ENCODE measurements at places on chromosomes 16 and 17.

DNA sequence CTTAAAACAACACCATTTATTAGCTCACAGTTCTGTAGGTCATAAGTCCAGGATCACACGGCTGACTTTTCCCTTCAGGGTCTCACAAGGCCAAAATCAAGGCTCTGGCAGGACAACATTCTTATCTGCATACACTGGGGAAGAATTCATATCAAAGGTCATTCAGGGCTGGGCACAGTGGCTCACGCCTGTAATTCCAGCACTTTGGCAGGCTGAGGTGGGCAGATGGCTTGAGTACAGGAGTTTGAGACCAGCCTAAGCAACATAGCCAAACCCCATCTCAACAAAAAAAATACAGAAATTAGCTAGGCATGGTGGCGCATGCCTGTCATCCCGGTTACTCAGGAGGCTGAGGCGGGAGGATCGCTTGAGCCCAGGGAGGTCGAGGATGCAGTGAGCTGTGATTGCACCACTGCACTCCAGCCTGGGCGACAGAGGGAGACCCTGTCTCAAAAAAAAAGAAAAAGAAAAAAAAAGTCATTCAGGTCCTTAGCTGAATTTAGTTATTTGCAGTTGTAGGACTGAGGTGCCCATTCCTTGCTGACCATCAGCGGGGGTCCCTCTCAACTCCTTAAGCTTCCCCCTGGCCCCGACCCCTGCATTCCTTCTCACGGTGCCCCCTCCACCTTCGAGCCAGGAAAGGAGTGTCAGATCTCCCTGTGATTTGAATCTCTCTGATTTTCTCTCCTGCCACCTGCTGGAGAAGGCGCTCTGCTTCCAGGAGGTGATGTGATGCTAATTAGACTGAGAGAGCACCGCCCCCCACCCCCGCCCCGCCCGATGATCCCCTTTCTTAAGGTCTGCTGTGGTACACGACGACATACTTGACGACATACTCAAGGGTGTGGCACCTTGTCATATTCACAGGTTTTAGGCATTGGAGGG, 91.8 kb upstream of the CLEC18A start:
- DNase-seq: peak; percentile 55

- no peak for DNase-seq
Observed at GRCh38 chr16:9309844-9310243, 218.4 kb downstream of the HAPSTR1 start.

- DNase-seq: no peak
Observed at GRCh38 chr17:39115135-39115534, 36.3 kb downstream of the PLXDC1 start.

- no peak for DNase-seq
Observed at GRCh38 chr17:83025636-83026280, 53.7 kb upstream of the METRNL start.

- DNase-seq: peak; percentile 55
Observed at GRCh38 chr16:76897816-76898215, 293.2 kb upstream of the MON1B start.

DNA sequence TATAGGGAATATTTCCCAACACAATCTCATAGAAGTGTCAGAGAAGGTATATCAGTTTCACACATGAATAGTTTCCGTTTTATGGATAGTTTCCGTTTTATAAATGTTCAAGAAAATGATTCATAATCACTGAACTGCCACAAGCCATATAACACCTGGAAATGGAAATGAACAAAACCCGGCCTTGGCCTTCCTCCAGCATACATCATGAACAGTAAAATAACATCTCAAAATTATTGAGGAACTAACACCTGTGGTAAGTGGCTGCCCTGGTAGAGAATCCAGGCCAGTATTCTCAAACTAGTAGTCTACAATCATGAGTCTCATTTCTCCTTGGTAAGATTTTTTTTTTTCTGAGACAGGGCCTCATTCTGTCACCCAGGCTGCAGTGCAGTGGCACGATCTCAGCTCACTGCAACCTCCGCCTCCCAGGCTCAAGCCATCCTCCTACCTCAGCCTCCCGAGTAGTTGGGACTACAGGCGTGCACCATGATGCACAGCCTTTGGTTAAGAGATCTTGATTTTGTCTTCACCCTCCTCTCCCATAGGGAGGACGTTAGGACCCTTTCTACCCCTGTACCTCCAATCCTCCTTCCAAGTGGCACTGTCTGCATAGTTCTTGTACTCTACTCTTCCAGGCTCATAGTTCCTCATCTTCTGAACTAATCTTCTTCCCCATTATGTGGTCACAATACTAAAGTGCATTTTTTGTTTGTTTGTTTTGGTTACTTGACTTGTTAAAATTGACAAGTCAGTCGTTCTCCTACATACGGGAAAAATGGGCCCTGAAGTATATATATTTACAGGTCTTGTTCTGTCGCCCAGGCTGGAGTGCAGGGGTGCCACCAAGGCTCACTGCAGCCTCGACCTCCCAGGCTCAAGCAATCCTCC, 15.0 kb upstream of the RGS9 start:
- peak; percentile 56 for DNase-seq

DNA sequence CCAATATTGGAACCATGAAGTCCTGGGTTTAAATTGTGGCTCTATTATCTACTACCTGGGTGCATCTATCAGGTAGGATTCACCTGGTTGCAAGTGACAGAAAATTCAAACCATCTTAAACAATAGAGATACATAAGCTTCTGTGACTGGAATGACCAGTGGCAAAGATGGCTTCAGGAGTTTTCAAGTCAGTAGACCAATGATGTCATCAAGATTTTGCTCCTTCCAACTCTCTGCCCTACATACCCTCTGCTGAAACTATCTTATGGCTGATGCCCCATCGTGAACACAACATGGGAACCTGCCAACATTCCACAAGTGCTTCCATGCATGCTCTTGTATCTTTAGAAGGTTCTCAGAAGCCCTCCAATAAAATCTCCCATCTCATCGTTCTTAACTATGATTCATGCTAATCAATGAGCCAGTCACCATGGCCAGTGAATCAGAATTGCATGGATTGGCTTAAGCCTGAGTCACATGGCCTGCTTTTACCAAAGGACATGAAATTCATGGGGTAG, 180.9 kb downstream of the GRIN2A start:
- DNase-seq: no peak

GRCh38 chr17:8436844-8437171, 1.1 kb downstream of the NDEL1 start:
- DNase-seq: no peak

- DNase-seq: no peak
Observed at GRCh38 chr16:81296631-81297030, 18.1 kb upstream of the GAN start.

DNA sequence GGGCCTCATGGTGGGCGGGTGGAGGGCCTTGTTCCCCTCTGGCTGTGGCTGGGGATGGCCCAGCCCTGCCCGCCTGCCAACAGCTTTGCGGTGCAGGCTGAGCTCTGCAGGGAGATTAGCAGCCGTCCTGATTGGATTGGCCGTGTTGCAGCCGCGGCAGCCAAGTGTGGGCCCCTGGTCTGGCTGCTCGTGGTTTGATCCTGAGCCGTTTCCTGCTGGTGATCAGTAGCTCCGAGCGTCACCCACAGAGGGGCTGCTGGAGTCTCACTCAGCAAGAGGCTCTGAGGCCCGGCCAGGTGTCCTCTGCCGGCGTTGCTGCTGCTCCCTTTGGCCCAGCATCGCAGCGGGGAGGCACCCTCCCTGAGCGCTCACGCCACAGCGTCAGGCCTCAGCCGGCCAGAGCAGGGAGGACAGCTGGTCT, 32.5 kb downstream of the BAIAP2 start:
- no peak for DNase-seq

GRCh38 chr17:7356072-7356549, 1.2 kb downstream of the TMEM95 start:
- peak; percentile 90 for DNase-seq

DNA sequence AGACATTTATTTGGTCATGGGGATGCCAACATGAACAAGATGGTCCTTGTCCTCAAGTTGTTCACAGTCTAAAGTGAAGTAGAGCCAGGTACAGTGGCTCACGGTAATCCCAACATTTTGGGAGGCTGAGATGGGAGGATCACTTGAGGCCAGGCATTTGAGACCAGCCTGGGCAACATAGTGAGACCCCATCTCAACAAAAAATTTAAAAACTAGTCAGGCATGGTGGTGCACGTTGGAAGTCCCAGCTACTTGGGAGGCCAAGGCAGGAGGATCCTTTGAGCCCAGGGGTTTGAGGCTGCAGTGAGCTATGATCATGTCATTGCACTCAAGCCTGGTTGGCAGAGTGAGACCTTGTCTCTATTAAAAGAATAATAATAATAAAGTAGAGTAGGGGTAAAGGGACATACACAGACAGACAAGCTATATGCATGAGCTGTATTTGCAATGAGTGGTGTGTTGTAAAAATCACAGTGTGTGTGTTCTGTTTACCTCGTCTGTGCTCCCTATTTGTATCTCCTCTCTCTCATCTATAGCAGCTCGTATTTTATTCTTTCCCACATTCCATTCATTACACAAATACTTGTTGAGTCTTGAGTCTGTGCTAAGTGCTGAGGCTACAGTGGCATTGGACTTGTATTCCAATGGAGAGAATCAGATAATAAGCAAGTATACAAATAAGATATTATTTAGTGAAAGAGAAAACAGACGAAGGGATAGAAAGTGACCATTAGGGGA, 73.9 kb upstream of the DHX40 start:
- DNase-seq: no peak

DNA sequence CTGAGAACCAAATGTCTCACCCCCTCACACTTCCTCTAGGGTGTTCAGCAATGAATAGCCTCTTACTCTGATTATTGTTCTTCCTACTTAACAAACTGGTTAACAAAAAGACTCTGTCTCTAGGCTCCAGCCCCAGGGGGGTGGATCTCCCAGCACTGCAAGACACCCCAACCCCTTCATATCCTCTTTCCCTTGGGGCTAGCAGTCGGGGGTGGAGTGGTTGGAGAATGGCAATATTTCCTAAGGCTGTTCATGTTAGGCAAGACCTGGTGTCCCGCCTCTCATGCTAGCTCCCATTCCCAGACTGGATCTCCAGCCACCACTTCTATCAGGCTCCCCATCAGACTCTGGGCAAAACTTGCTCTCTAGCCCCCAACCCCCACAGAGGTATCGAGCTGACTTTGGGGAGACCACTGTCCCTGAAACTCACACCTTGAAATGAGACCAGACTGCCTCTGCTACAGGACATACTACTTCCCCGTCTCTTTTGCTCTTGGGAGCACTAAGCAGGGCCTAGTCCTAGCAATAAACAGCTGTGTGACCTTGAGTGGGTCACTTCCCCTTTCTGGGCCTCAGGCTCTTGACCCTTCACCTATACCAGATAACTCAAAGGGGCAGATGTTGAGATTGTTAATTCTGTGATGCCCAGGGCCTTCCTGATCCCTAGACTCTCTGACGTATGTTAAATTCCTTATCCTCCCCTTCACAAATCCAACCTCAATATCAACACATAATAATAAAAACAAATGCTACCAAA, 2.4 kb downstream of the SLC25A35 start:
- DNase-seq: no peak

- peak; percentile 54 for DNase-seq
Observed at GRCh38 chr17:75011401-75012095, 922 bp upstream of the MRPL58 start.

- no peak for DNase-seq
Observed at GRCh38 chr16:67245186-67245585, 2.1 kb downstream of the FHOD1 start.

- DNase-seq: no peak
Observed at GRCh38 chr16:30950516-30951065, 1.7 kb downstream of the ORAI3 start.

DNA sequence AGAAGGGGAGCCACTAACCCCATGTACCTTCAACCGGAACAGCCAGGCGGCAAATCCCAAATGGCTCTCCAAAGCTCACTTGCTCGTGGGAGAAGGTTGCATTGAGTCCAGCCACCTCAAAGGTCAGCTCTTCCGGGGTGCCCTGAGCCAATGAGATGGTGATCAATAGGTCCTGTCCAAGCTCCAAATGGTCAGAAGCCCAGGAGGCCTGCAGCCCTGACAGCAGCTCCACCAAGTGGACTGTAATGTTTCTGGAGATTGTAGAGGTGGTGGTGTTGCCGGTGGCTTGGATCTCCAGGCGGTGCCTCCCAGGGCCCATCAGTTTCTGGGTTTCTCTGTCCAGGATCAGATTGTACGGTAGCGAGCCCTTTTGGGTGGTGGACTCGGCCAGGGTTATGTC, 39.9 kb upstream of the BCO1 start:
- no peak for DNase-seq

- peak; percentile 24 for DNase-seq
Observed at GRCh38 chr16:12096157-12096777, 119.7 kb downstream of the SNX29 start.

DNA sequence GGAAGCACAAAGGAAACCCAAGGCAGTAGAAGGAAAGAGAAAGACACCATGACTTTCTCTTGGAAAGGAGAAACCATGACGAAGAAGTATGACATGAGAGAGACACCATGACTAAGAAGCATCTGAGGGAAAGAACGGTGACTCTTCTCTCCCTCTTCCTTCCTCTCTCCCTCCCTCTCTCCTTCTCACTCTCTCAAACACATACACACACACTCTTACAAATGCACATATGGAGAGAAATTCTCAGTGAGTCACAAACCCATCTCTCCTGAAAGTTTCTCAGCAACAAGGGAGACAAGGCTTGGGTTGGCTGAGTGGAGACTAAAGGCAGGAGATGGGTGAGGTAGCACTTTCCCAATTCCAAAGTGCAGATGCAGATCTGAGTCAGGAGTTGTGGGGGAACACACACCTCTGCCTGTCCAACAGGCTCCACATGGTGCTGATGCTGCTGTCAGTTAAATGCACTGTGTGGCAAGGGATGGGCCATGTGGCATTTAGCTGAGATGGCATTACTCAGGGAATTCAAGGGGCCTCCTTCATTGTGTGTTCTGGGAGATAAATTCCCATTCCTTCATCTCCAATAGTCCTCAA, 336.7 kb upstream of the C16orf82 start:
- DNase-seq: no peak

GRCh38 chr17:16491131-16491702, 776 bp downstream of the LRRC75A start:
- no peak for DNase-seq

DNA sequence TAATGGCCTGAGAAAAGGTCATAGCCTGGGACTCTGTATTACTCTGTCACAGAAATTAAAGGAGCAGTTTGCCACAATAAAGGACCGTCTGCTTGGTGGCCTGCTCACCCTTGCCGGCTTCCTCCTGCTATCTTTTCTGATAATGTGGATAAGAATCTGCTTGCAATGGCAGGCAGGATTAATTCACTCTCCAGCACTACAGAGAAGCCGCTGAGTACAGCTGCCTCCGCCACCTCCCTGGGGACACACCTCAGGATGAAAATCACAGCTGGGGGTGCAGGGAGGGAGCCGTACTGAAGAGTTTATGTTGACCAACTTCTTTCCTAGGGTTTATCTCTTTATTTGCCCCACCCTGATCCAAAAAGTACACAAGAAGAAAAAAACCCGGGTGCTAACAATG, 245.9 kb upstream of the RPL38 start:
- DNase-seq: no peak

DNA sequence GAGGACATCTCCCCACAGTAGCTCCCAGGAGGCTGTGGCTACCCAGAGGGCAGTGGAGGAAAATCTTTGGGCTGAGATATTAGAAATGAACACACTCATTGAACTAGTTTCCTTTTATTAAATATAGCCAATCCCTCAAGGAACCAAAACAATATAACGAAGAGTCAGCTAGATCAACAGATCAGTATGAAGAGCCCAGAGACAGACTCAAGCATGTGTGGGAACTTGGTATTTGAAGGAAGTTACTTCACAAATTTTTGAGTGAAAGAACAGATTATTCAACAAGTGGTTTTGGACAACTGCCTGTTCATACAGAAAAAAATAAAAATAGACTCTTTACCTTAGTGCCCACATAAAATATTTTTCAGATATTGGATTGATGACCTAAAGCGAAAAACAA, 183.6 kb upstream of the PMFBP1 start:
- DNase-seq: no peak
